MM.1S (cell line): ENCODE measurements at places on chromosomes 2 and 18.

DNA sequence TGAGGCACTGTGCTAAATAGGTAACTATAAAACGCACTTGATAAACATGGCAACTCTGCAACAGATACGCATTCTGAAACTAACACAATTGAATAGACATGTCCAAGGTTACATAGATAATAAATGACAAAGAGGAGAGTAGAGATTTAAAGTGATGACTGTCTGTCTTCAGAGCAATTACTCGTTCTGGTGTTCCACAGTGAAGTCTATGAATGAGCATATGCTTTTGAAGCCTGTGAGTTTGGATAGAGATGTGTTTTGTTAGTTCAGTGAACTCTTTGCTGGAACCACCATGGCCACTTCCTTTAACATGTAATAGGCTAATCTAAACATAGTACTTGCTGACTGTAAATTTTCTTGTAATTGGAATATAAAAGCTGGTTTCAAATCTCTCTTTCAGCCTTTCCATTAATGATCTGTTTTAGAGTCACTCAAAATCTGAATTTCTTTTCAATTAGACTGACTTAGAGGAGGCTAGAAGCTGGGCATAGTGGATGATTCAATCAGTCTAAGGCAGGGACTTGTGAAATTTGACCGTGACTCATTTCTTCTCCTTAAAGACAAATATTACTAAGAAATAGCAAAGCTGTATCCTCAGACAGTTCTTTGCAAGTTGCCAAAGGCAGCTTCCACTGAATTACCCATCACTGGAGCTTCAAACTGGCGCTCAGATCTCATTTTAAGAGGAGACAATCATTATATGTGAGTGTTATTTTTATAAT lies 1130.1 kb upstream of the CELF4 start:
- no peaks in the 10 kb centered on the region for H3K36me3 ChIP-seq
- no peak for DNase-seq

GRCh38 chr2:113058998-113059960 lies at the start of gene IL36RN:
Gene IL36RN (plus strand): TSS chr2:113059198. CDS start chr2:113059439, 241 bp downstream.
- H3K4me3 ChIP-seq: no peak within 1 kb of the TSS
- peaks cover under 1% of the 10 kb centered on the region for H3K4me1 ChIP-seq
- DNase-seq: no peak

DNA sequence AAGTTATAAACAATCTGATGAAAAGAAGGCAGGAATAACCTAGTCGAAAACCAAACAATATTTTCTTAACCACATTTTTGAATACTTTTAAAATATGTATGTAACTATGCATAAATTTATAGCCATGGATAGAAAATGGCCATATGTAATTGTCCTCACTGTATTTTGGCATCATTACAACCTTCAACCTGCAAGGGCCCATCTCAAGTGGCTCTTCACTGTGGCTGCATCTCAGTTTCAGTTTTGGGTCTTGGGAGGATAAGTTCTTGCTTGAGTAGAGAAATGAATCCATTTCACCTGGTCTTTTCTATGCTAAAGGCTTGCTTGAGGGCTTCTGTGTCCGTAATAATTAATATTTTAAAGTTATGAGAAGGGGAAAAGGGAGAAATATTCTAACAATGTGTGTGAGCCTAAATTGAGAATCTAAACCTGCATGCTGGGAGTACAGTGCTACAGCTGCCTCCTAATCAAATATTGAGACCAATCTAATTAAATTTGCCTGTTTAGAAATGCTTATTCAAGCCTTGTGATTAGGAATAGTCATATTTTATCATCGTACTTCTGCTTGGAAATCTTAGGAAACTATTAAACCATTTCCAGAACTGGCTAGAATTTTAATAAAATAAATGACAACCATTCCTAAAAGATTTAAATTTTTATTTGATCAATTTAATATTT lies 92.5 kb downstream of the EML4 start:
- H3K4me1 ChIP-seq: peaks cover 5% of the 10 kb centered on the region
- H3K27me3 ChIP-seq: no peaks in the 10 kb centered on the region
- DNase-seq: no peak
- H3K27ac ChIP-seq: no peak overlapping the region
- peaks cover 6% of the 10 kb centered on the region; the same call in 1 of the 2 replicates for H3K36me3 ChIP-seq

DNA sequence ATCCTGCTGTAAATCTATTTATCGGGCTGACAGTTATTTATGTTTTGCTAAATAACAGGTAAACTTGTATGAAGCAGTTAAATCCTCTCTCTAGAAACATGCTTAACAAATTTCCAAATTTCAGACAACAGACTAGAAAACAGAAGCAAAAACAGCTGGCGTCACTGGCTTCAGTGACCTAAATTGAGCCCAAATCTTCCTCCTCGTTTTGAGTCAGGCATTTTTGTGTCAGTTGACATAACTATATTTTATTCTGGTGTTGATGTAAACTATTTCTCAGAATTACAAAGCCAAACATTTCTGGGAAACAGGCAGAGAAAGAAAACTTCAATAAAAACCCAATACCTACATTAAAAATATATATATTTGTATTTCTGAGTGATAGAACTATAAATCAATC lies 21.7 kb downstream of the RBMS1 start:
- no peak overlapping the region for H3K27ac ChIP-seq
- H3K36me3 ChIP-seq: no peaks in the 10 kb centered on the region
- H3K4me1 ChIP-seq: no peaks in the 10 kb centered on the region
- H3K27me3 ChIP-seq: no peaks in the 10 kb centered on the region

DNA sequence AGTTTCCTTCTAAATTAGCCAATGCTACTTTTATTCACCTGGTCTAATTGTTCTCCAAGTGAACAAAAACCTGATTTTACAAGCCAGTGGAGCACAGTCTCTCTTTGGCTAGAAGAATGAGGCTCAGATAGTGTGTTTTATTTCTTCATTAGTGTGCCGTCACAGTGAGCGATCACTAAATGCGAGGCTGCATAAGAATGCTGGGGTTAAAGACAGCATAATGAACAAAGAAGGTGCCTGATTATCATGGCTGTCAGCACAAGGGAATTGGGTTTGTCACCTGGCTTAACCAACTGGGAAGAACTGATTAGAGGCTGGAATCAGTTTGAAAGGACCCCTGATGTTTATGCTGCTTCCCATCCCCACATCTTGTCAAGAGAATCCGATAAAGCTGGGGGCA lies 76.4 kb downstream of the EPHA4 start:
- H3K4me3 ChIP-seq: no peak overlapping the region
- no peak for DNase-seq
- no peaks in the 10 kb centered on the region for H3K4me1 ChIP-seq
- no peaks in the 10 kb centered on the region for H3K27me3 ChIP-seq
- no peak overlapping the region for H3K27ac ChIP-seq

DNA sequence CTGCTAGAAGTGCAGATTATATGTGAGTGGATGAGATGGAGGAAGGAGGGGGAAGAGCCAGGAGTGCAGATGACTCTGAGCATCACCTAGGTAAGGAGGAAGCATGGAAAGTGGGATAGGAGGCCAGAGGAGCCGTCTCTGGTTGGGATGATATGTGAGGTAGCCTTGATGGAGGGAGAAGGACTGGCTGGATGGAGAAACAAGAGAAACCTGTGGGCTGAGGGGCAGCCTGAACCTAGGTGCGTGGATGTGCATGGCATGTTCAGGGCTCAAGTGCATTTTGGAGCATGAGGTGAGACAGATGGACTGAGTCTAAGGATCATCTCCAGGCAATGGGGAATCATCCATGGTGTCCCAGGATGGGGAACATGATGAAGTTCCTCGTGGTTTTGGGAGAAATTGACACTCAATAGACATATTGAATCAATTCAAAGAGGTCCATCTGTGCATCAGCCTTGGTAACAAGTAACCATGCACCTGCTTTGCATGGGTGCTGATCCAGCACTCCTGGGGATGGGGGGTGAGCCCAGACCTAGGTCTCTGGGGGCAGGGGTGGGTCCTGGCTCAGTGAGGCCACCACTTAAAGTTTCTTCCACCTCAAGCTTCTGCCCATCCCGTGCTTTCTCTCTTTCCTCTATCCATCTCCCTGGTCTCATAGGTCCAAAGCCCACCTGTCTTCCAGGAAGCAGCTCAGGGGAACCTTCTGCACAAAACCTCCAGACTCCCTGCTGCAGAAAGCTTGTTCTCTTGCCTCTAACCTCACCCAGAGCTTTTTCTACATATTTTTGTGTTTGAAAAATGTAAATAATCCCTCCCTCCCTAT lies 19.2 kb downstream of the MYCN start:
- H3K27ac ChIP-seq: no peak overlapping the region
- H3K27me3 ChIP-seq: no peaks in the 10 kb centered on the region
- H3K4me1 ChIP-seq: no peaks in the 10 kb centered on the region
- no peak overlapping the region for H3K4me3 ChIP-seq
- no peak for DNase-seq

GRCh38 chr18:32440518-32440917 lies 30.2 kb downstream of the GAREM1 start:
- H3K27me3 ChIP-seq: no peaks in the 10 kb centered on the region
- H3K4me3 ChIP-seq: no peak overlapping the region
- H3K27ac ChIP-seq: no peak overlapping the region
- DNase-seq: no peak
- no peaks in the 10 kb centered on the region for H3K36me3 ChIP-seq
- H3K4me1 ChIP-seq: no peaks in the 10 kb centered on the region

DNA sequence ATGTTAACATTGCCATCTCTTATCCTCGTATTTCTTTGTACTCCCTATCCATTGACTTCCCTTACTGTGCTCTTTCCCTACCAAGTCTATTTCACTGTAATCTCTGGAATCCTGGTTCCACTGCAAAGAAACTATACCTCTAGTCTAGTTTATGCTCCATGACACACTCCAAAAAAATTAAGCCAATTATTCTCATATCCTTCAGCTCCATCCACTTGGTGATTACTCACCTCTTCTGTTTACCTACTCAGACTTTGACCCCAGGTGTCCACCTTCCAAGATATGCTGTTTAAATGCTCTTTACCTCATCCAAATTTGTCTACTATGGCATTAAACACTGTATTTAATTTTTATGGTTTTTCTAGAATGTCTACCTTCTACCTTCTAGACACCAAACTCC lies 137.9 kb downstream of the ATAD2B start:
- no peak overlapping the region for H3K4me3 ChIP-seq
- H3K4me1 ChIP-seq: no peaks in the 10 kb centered on the region
- H3K36me3 ChIP-seq: no peaks in the 10 kb centered on the region
- no peak for DNase-seq
- H3K27ac ChIP-seq: no peak overlapping the region

- no peaks in the 10 kb centered on the region for H3K36me3 ChIP-seq
- DNase-seq: no peak
- H3K27ac ChIP-seq: no peak overlapping the region
- no peaks in the 10 kb centered on the region for H3K4me1 ChIP-seq
- H3K4me3 ChIP-seq: no peak overlapping the region
Observed at GRCh38 chr18:43364535-43364934, 87.2 kb upstream of the SYT4 start.

DNA sequence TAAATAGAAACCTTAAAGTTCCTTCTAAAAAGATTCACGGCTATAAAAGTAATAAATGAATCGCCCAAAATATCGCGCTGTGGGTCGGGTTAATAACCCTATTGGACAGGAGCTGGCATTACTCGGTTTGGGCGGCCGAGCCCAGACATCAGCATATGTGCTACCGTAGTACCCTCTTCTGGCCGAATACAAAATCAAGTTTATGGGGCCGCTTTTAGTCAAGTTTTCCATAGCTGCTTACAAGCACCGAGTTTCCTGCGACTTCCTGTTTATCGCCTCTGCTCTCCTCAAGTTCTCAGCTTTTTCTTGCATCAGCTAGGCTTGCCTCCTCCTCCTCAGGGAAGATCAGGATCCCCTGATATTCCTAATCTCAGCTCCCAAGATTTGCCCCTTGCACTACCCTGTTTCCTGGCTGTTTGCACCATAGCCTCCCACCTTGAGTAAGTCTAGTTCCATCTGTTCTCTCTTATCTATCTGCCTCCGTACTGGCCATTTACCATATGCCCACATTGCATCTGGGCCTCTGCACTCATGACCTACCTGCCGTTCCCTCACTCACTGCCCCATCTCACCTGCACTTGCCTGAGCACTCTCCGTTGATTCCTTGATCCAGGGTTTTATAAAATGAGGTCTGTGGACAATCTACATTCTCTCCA lies 56.1 kb downstream of the SLC35F5 start:
- H3K36me3 ChIP-seq: no peaks in the 10 kb centered on the region
- no peaks in the 10 kb centered on the region for H3K27me3 ChIP-seq
- peaks cover 4% of the 10 kb centered on the region; the same call in 1 of the 2 replicates for H3K4me1 ChIP-seq
- no peak overlapping the region for H3K27ac ChIP-seq
- peak overlapping the region; percentile 41 for H3K4me3 ChIP-seq

GRCh38 chr2:240340361-240340761 lies 95.1 kb upstream of the GPC1 start:
- no peaks in the 10 kb centered on the region for H3K36me3 ChIP-seq
- DNase-seq: no peak
- no peaks in the 10 kb centered on the region for H3K4me1 ChIP-seq
- no peak overlapping the region for H3K27ac ChIP-seq

GRCh38 chr18:44518666-44519065 lies 162.0 kb upstream of the SETBP1 start:
- no peaks in the 10 kb centered on the region for H3K27me3 ChIP-seq
- no peak overlapping the region for H3K4me3 ChIP-seq
- no peak for DNase-seq
- no peak overlapping the region for H3K27ac ChIP-seq

DNA sequence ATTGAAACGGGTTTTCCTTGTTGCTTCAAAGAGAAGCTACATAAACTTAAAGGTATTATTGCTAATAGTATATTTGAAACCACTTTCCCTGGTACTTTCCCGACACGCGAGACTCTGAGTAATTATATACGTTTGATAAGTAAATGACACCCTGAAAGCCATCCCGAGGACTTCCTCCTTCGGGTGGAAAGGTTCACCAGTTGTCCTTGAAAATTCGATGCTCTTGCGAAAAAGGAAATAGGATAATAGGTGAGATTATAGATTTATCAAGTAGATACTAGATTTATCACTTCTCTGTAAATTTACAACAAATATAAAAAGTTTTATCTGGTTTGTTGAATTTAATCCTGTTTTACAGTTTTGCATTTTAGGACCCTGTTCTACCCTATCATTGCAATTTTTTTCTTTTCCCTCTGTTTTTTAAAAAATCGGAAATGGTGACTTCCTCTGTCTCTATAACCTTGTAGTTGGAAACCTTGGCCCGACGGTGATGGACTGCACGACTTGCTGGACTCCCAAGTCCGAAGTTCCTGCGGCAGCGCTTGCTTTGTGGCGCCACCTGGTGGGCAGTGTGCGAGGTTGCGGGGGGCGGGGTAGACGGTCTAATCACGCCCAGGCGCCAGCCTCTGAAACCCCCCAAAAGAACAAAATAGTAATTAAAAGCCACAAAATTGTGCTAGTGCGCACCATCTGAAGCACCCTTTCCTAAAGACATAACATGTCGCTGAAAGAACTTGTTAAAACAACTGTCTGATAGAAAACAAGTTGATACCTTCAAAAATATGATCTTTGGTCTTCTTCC lies 972 bp upstream of the DLX2 start:
- peaks cover 46% of the 10 kb centered on the region for H3K27me3 ChIP-seq
- H3K36me3 ChIP-seq: no peaks in the 10 kb centered on the region
- DNase-seq: peak; percentile 84
- H3K27ac ChIP-seq: no peak overlapping the region

- no peak overlapping the region for H3K4me3 ChIP-seq
- no peaks in the 10 kb centered on the region for H3K36me3 ChIP-seq
- DNase-seq: no peak
- H3K4me1 ChIP-seq: peaks cover 10% of the 10 kb centered on the region; the same call in 1 of the 2 replicates
- H3K27me3 ChIP-seq: no peaks in the 10 kb centered on the region
Observed at GRCh38 chr2:239158641-239159475, 242.0 kb downstream of the HDAC4 start.

GRCh38 chr2:191835539-191836350 lies 11.1 kb downstream of the CAVIN2 start:
- no peak overlapping the region for H3K27ac ChIP-seq
- H3K4me3 ChIP-seq: no peak overlapping the region
- no peaks in the 10 kb centered on the region for H3K36me3 ChIP-seq
- no peaks in the 10 kb centered on the region for H3K4me1 ChIP-seq
- no peaks in the 10 kb centered on the region for H3K27me3 ChIP-seq
- no peak for DNase-seq

- no peaks in the 10 kb centered on the region for H3K27me3 ChIP-seq
- H3K4me1 ChIP-seq: peaks cover 84% of the 10 kb centered on the region
Observed at GRCh38 chr2:20208476-20208859, 16.5 kb downstream of the SDC1 start.
